ENCODE measurements at places on chromosomes 1 and 21.

DNA sequence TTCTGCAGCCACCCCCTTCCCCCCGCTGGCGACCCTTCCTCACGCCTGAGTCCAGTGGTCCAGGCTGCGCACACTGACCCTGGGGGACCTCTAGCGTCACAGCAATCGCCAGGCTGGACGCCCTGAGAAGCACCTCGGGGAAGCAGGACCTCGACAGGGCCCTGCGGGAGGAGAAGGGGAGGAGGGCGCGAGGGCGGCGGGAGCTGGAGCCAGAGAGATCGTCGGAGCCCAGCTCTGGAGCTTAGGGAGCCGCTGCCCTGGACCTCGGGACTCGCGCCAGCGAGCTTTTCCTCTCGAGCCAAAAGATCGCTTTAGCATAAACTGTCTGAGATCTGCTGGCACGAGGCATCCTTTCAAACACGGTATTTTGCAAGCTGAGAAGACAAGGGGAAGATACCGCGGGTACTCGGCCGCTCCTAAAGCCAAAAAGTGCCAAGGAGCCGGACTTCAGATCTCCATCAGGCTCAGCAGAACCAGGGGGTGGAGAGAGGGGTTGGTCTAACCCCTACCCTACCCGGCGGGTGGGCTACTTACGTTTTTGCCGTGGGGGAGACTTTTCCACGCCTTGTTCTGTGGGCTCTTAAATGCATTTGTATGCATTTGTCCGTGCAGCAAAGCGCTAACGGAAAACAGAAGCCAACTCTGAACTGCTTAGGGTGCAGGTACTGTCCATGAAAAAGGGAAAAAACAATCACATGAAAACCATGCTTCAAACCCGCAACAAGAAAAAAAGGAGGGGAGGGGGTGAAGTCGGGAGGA is 586 bp downstream of the COL24A1 start:
- DNase-seq, result no peak

DNA sequence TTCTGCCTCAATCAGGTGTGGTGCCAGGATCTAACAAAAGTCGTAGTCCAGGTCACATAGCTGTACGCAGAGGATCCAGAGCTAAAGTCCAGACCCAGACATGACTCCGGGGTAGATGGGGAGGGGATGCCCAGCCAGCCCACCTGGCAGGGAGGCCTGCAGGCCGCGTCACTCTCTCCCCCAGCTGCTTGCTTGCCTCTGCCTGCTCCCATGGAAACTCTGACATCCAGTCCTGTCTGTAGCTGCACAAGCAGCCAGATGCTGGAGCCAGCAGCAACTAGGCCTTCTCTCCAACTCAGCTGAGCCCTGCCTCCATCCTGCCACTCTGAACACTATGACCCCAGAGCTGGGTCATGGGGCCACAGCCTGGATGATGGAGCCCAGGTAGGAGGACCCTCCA is 8.1 kb downstream of the COL8A2 start:
- no peak for DNase-seq

- no peak for DNase-seq
These were observed 3.2 kb upstream of the C1orf162 start for GRCh38 chr1:111470596-111470995.

DNA sequence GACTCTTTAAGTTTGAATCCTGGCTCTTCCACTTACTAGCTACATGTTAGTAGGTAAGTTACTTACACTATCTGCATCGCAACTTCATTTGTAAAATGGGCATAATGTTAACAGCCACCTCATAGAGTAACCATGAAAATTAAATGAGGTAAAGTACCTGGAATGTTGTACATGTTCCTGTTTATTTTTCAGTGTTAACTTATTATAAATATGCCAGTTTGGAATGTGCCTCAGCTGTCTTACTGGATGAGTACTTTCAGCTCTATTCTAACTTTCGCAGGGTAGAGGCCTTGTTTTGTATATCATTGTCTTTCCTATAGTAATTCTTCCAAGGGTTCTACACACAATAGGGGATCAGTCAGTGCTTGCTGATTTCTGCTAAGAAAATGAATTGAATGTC is 167.4 kb downstream of the DUSP10 start:
- no peak for DNase-seq

DNA sequence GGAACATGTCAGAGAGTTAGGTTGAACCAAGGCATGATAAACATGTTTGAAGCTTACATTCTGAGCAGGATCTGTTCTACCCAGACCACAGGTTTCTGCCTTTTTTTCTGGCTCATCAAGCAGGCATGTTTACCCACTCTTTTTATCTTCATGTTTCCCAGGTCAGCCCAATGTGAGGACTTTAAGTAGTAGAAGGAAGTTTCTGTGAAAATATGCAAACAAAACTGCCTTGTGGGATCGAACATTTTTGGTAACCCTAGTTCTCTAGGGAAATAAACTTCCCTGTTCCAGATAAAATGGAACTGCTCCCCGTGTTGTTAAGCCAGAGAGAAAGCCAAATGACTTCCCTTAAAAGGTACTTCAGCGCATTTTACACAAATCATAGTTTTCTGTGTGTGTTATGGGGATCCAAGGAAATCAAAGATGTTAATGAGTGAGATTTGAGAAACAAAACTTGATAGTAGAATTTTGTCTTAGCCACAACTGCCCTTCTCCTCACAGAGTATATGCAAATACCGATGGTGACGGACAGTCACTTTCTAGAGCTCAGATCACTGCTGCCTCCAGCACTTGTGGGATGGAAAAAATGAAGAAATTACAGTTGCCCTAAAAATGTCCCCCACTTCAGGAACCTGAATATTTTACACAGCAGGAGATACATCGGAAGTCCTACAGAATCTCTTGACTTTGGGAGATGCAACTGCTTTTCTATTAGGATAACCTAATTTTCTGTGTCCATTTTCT is 765 bp upstream of the HIPK1 start:
- DNase-seq, result no peak

GRCh38 chr1:5374192-5374591 is 618.0 kb downstream of the NPHP4 start:
- DNase-seq, result no peak

GRCh38 chr1:173168941-173169340 is 38.2 kb downstream of the TNFSF4 start:
- DNase-seq, result no peak

GRCh38 chr1:162117039-162117774 is 47.7 kb downstream of the NOS1AP start:
- DNase-seq, result no peak

Measured in NCI-H2029 (cell line).